Common myeloid progenitor, CD34-positive (primary cell): ENCODE measurements at places on chromosomes 11 and 22.

DNA sequence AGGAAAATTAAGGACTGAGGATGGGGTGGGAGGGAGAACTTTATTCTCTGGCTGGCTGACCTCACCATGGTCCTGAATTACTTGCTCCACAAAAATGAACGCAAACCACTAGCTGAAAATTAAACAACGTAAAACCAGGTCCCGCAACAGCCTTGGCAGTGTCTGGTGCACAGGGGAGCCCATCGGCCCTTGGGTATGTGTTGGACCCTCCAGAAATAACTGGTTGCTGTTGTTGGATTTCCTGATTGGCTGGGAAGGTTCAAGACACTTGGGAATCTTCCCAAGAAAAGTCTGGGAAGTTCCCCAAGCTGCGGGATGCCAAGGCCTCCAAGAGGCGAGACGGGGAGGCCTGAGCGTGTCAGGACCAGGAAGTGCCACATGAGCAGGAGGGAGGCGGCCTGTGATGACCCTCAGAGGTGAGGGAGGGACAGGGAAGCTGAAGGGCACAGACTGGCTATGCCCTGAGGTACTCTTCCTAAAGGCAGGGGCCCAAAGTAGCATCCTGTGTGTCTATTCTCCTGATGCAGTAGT, 10.4 kb upstream of the RASL10A start:
- no peak for DNase-seq
- H3K4me1 ChIP-seq, result no peaks in the 10 kb centered on the region
- H3K27ac ChIP-seq, result no peak overlapping the region
- peaks cover 49% of the 10 kb centered on the region for H3K36me3 ChIP-seq
- no peak overlapping the region for H3K4me3 ChIP-seq
- no peaks in the 10 kb centered on the region for H3K27me3 ChIP-seq

GRCh38 chr11:17979770-17980371, 33.0 kb downstream of the SERGEF start:
- no peaks in the 10 kb centered on the region for H3K4me1 ChIP-seq
- H3K27me3 ChIP-seq, result no peaks in the 10 kb centered on the region
- H3K4me3 ChIP-seq, result no peak overlapping the region
- H3K36me3 ChIP-seq, result peaks cover 10% of the 10 kb centered on the region

DNA sequence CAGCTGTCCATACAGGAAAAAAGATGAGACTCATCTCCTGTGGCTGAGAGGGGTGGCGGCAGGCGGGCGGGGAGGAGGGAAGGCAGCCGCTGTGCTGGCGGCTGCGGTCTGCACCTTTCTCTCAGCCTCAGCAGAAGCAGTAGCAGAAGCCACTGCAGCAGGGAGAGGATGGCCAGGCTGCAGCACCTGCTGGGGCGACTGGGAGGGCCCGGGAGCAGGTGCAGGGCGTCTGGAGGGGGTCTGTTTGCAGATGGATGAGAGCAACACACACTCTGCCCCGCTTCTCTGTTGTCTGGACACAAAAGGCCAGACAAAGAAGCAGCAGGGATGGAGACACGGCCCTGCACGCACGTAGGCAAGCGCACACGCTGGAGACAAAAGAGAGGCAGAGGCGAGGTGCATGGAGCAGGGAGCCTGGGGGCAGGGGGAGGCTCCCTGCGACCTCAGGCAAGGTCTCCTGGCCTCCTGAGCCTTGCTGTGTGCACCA, 9.3 kb upstream of the MIAT start:
- no peak overlapping the region for H3K4me3 ChIP-seq
- H3K27ac ChIP-seq, result no peak overlapping the region
- H3K27me3 ChIP-seq, result no peaks in the 10 kb centered on the region
- H3K36me3 ChIP-seq, result no peaks in the 10 kb centered on the region

GRCh38 chr11:80343436-80343835, 902.6 kb upstream of the TENM4 start:
- DNase-seq, result no peak
- H3K4me1 ChIP-seq, result no peaks in the 10 kb centered on the region
- no peak overlapping the region for H3K4me3 ChIP-seq

GRCh38 chr11:116310698-116311097, 462.1 kb downstream of the BUD13 start:
- no peaks in the 10 kb centered on the region for H3K27me3 ChIP-seq
- H3K4me3 ChIP-seq, result no peak overlapping the region
- H3K27ac ChIP-seq, result no peak overlapping the region
- no peak for DNase-seq
- peaks cover 21% of the 10 kb centered on the region for H3K4me1 ChIP-seq

DNA sequence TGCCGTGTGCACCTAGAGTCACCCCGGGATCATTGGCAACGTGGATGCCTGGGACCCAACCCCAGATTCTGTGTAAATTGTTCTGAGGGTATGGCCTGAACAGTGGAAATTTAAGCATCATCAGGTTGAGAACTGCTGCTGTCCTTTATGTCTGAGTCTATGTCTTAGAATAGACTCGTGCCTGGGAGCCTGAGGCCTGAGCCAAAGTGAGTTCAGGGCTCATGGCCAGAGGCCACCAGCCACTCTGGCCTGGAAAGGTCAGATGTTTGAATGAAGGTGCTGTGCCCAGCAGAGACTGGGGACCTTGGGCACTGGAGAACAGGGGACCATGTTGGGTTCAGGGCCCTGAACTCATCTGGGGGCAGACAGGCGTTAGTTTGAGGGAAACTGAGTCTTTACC, 91.1 kb downstream of the MYO18B start:
- no peaks in the 10 kb centered on the region for H3K36me3 ChIP-seq
- peaks cover 4% of the 10 kb centered on the region for H3K27me3 ChIP-seq
- H3K4me1 ChIP-seq, result no peaks in the 10 kb centered on the region
- H3K4me3 ChIP-seq, result no peak overlapping the region
- DNase-seq, result no peak

- no peak overlapping the region for H3K4me3 ChIP-seq
- H3K27ac ChIP-seq, result no peak overlapping the region
- no peaks in the 10 kb centered on the region for H3K4me1 ChIP-seq
- DNase-seq, result no peak
Observed at GRCh38 chr11:105780781-105781525, 171.1 kb downstream of the GRIA4 start.

DNA sequence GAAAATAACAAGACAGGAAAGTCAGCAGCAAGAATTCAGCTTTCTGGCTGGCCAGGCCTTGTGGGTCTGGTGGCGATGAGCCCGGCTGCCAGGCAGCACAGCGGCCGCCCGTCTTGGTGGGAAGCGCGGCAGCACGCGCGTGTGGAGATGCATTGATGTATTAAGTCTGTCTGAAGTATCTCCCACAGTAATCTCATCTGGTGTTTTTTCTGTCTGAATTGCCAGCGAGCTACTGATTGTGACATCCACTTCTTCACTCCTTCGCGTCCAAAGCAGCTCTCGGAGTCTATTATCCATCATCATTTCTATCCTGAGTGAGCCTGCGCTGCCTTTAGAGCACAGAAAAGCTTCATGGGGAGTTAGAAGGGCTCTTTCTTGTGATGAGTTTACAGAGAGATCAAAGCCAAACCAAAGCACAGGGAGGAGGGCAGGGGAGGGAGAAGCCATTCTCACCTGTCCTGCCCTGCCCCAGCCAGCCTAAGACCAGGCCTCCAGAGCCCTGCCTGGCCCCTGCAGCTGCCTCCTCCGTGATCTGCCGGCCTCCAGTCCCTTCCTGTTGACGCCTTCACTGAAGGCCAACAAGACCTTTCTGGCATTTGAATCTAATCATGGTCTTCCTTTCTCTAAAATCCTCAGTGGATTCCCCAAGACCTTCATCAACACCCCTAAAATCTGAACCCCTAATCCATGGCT, 1419.0 kb downstream of the TBC1D22A start:
- no peak for DNase-seq
- H3K27me3 ChIP-seq, result no peaks in the 10 kb centered on the region
- H3K27ac ChIP-seq, result no peak overlapping the region
- no peaks in the 10 kb centered on the region for H3K36me3 ChIP-seq
- no peaks in the 10 kb centered on the region for H3K4me1 ChIP-seq
- no peak overlapping the region for H3K4me3 ChIP-seq
